Heart left ventricle (tissue), 16 donors: ENCODE measurements at places on chromosomes 1 and 21.

GRCh38 chr1:88286716-88287115 lies 397.4 kb upstream of the PKN2 start:
- no peak overlapping the region for H3K4me3 ChIP-seq
- no peak overlapping the region for H3K27ac ChIP-seq
- DNase-seq = no peak
- no peaks in the 10 kb centered on the region for H3K4me1 ChIP-seq
- H3K27me3 ChIP-seq = no peaks in the 10 kb centered on the region
- H3K36me3 ChIP-seq = no peaks in the 10 kb centered on the region

DNA sequence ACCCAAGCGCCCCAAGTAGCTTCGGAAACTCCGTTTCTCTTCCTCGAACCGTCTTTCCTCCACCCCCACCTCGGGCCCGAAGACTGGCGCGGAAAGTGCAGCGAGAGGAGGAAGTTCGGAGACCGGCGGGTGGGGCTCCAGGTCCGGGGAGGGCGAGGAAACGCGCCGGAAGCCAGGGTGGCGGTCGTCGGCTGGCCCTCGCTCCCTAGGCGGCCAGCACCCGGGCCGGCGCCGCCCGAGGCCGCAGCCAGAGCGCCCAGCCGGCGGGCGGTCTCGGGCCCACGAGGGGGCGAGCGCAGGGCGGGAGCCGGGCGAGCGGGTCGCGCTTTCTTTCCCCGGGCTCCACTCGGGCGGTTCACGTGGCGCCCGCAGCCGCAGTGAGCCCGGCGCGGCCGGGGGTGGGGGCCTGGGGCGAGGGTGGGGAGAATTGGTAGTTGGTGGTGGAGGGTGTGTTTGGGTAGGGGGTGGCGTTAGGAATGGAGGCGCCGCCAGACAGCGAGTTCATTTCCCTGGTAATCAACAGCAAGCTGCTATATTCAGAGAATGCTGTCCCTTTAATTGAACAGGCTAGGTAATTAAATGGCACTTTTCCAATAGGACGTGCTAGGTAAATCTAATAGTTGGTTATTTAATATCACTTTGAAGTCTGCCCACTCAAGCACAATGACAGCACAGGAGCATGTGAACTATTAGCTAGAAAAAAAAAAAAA lies 6.7 kb downstream of the LMO4 start:
- H3K36me3 ChIP-seq = peaks cover 12% of the 10 kb centered on the region
- no peaks in the 10 kb centered on the region for H3K27me3 ChIP-seq
- H3K4me1 ChIP-seq = peaks cover 20% of the 10 kb centered on the region
- peak overlapping the region; percentile 40 for H3K4me3 ChIP-seq

GRCh38 chr1:45974541-45975269 lies 157.7 kb downstream of the PIK3R3 start:
- no peak overlapping the region for H3K4me3 ChIP-seq
- H3K4me1 ChIP-seq = no peaks in the 10 kb centered on the region
- no peak overlapping the region for H3K27ac ChIP-seq
- no peak for DNase-seq
- no peaks in the 10 kb centered on the region for H3K27me3 ChIP-seq

GRCh38 chr1:164735315-164736052 lies 176.5 kb downstream of the PBX1 start:
- H3K4me3 ChIP-seq = no peak overlapping the region
- H3K27ac ChIP-seq = no peak overlapping the region
- no peaks in the 10 kb centered on the region for H3K27me3 ChIP-seq
- H3K4me1 ChIP-seq = peaks cover 38% of the 10 kb centered on the region
- no peak for DNase-seq

DNA sequence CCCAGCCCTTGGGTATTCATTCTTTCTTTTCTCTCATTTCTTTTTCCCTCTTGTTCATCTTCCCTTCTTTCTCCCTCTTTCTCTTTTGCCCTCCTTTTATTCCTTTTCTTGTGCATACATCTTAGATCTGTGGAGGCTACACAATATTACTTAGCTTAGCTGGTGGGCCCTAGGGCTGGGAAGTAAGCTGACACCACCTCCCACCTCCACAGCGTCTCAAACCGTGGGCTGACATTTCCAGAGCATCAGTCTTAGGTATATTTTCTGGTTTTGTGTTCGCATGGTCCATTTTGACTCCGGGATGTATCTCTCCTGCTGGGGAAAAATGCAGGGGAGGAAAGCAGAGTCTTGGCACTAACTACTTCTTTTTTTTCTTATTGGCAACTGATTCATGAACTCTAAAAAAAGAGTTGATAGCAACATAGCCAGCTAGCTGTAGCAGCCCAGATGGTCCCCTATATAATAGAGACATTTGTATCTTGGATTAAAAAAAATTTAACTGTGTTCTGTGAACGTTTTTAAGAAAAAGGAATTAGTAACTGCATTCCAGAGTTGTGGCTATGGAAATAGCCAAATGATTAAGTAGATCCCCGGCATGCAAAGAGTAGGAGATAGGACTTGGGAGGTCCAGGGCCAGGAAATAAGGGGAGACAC lies 15.5 kb downstream of the CNIH3 start:
- H3K4me3 ChIP-seq = no peak overlapping the region
- H3K27ac ChIP-seq = no peak overlapping the region
- no peaks in the 10 kb centered on the region for H3K36me3 ChIP-seq
- no peaks in the 10 kb centered on the region for H3K4me1 ChIP-seq

DNA sequence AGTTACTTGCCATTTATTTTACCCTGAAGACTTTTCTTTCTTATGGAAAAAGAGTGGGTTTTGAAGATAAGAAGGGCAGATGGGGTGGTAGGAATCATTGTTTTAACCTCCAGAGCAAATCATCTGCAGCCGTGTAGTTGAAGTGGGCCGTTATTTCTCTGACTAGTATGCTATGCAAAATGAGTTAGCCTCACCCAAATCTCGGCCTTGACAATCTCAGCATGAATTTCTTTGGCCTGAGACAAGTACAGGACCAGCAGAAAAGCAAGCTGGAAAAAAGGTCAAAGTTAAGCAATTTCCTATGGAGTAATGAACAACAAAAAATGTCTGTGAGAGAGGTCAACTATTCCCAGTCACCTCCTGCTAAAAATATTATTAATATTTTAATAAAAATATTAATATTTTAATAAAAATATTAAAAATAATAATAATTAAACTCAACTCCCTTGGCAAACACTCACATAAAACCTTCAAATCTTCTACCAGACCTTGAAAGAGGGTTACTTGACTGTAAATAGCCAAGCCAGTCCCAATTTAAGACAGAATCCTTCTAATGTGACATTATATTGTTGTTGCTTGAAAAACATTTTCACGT lies 6.8 kb upstream of the TEKT2 start:
- no peak overlapping the region for H3K4me3 ChIP-seq
- H3K4me1 ChIP-seq = no peaks in the 10 kb centered on the region
- no peak overlapping the region for H3K27ac ChIP-seq
- H3K27me3 ChIP-seq = no peaks in the 10 kb centered on the region

- no peak for DNase-seq
- H3K4me1 ChIP-seq = no peaks in the 10 kb centered on the region
- no peak overlapping the region for H3K27ac ChIP-seq
- H3K36me3 ChIP-seq = no peaks in the 10 kb centered on the region
These were observed 67.8 kb upstream of the POU3F1 start for GRCh38 chr1:38114241-38115026.

DNA sequence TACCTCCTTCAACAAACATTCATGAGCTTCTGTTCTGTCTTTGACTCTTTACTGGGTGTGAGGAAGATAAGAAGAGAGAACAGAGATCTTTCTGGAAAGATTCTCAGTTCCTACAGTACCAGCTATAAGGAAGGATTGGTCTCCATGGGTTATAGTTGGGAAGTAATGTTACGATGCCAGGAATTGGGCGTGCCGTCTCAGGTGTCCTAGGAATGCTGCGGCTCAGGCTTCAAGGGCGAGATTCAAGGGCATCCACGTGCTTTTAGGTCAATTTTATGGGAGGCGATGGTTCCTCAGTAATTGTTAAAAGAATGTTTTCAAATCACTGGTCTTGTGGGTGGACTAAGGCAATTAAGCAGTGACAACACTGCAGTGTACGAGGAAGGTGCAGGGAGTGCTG lies 27.3 kb downstream of the COG2 start:
- no peaks in the 10 kb centered on the region for H3K36me3 ChIP-seq
- H3K4me1 ChIP-seq = no peaks in the 10 kb centered on the region
- H3K4me3 ChIP-seq = no peak overlapping the region
- H3K27ac ChIP-seq = no peak overlapping the region
- H3K27me3 ChIP-seq = no peaks in the 10 kb centered on the region
